NCI-H2171 treated with DMSO at 0.1 percent for 48 hours (cell line): ENCODE measurements at places on chromosomes 11 and 22.

GRCh38 chr11:19777377-19778102 is 64.9 kb downstream of the NAV2 start:
- DNase-seq, result no peak

GRCh38 chr22:37425800-37426705 is 1.2 kb downstream of the ELFN2 start:
- DNase-seq, result peak; percentile 75

DNA sequence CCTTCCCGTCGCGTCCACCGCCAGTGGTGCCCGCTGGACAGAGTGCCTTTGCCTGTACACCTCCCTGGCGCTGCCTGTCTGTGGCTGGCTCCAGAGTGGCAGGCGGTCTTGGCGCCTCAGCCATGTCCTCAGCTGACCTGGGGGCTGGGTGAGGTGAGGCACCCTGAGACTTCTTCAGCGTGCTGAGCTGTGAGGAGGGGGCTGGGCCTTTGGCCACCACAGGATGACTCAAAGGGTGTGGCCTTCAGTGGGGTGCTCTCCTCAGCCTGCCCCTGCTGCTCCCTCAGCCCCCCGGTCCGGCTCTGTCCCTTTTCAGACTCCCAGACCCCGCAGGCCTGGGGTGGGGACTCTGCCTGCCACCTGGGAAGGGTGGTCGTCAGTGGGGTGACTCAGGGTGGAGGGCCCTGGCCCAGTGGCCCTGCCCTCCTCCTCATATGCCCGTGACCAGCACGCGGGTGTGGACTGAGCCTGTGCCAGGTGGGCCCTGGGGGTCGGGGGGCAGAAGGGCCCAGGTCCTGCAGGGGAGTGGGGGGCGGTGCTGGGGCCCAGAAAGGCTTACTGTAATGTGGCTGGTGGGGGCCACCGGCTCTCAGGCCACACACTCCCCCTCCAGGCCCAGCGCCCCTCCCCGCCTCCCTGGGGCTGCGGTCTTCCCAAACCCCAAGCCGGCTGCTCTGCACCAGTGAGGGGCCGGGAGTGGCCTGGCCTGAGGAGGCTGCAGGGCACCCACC is 15.9 kb downstream of the CRELD2 start:
- no peak for DNase-seq

- DNase-seq, result no peak
Observed at GRCh38 chr22:31800065-31800464, 46.2 kb downstream of the DEPDC5 start.
